ENCODE measurements at places on chromosomes 6 and 20.

DNA sequence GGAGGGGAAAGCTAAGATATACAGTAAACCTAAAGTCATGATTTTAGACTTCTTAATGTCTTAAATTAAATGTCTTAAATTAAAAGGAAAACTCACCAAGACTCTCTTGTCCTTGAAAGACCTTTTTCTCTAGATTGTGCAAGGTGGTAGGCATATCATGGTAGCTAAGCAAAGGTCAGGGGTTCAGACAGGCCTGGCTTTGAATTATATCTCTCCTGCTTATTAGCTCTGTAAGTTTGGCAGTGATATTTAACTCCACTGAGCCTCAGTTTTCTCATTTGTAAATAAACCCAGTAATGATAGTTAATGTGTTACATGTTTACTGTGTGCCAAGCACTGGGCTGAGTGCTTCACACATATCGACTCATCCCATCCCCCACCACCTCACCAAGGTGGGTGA lies 203.3 kb downstream of the SLC24A3 start:
- DNase-seq, result no peak

GRCh38 chr6:147508042-147508865 lies at the start of gene SAMD5:
Gene SAMD5 (plus strand): TSS chr6:147508690. CDS start chr6:147508929, 239 bp downstream.
- peak; percentile 5 for DNase-seq

DNA sequence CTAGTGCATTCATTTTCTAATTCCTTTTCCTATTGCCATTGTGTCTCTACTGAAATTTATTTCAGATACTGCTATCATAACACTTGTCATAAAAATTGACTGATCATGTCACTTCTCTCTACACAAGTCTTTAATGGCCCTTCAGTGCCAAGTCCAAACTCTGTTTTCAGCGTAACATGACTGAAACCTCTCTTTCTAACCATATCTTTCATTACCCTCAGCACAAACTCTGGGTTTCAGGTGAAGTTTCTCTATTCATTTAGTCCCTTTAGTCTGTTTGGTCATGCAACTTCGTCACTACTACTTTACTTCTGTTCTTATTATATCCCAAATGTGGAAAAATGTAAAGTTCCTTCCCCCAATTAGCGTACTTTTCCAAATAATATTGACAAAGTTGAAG lies 234.9 kb downstream of the OGFRL1 start:
- DNase-seq, result no peak

- DNase-seq, result no peak
Observed at GRCh38 chr20:13717631-13718044, 67.1 kb downstream of the ESF1 start.

DNA sequence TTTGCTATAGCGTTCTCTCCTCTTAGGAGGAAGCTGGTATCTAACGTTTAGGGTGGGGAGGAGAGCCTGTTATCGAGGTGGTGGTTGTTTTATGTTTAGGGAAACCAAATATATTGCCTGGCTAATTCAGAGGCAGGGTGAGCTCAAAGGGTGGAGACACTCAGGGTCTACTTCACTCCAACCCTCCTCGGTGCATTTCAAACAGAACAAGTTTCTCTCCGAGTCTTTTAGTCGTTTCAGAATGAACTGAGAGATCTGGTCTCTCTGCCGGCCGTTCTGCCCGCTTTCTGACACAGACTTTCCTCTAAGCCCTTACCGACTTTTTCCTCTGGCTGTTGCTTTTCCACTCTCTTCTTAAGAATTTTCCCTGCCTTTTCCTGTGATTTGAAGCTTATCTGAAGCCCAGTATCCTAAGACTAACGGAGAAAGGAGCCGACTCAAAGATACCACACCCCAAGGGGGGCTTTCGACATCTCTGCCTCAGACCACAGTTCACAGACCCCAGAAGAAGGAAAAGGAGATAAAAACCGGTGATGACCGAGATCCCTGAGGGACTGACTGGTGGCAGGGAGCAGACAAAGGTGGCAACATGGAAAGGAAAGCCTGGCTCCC lies 865 bp downstream of the STK38 start:
- DNase-seq, result no peak

- no peak for DNase-seq
Observed at GRCh38 chr20:400128-400453, 8.0 kb upstream of the RBCK1 start.

DNA sequence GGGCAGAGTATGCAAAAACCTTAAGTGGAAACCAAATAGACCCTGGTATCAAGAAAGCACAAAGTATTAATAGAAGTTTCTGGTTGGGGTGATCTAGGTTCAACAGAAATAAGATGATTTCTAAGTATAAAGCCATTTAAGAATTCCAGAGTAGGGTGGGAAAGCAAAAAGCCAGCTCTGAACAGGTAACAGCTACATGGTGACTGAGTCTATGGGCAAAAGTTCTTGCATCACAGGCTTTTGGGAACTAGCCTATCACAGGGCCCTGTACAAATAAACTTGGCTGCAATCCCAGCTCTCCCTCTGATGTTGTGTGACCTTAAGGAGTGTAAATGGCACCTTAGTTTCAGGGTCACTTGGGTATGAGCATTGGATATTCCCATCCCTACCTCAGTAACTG lies 5.5 kb downstream of the TCF19 start:
- DNase-seq, result no peak

DNA sequence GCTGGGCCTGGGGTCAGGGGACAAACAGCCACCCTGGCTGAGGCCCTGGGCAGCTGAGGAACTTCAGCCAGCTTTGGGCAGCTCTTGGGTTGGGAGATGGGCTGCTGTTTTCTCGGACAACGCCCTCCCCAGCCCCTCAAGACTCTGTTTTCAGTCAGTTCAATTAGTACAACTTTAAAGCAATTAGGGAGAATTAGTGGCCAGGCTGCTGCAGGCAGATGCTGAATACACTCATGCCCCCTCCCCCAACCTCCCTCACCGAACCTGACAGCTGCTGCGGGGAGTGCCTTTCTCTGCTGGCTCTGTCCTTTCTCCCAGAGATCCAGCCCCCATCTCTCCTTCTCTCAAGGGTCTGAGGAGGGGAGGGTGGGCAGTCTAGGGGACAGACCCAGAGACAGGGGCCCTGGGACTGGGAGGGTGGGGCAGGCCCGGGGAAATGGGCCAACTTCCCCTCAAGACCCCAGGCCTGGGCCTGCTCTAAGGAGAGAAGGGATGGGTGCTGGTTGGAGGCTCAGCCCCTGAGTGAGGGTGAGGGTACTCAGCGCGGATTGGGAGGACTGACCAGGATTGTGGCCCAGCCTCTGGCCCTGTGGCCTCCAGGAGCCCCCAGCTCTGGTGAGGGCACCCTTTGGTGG lies 17.8 kb upstream of the MYT1 start:
- DNase-seq, result peak; percentile 3

- no peak for DNase-seq
Observed at GRCh38 chr6:138986578-138986977, 1.5 kb downstream of the REPS1 start.

- DNase-seq, result no peak
Observed at GRCh38 chr6:77373955-77374354, 89.3 kb downstream of the HTR1B start.

GRCh38 chr6:110573136-110573535 lies 96.7 kb upstream of the SLC22A16 start:
- DNase-seq, result no peak

- DNase-seq, result no peak
Observed at GRCh38 chr20:9227896-9228615, 159.2 kb downstream of the PLCB4 start.

GRCh38 chr6:11393713-11394627 lies 143.6 kb upstream of the TMEM170B start:
- no peak for DNase-seq

DNA sequence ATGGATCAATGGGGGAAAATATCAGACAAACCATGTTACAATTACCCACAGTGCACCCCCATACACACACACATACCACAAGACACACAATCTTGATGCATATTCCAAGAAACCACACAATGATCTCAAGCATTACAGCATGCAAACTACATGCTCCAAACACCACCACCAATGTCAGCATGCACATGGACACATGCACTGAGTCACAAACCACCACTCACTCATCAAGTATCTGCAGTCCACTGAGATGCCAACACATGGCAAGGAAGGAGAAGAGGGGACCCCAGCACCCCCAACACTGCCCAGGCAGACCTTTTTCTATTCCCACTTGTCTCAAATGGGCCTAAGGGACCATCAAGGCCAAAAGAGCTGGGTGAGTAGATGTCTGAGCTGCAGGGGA lies 91.6 kb downstream of the PREX1 start:
- no peak for DNase-seq

DNA sequence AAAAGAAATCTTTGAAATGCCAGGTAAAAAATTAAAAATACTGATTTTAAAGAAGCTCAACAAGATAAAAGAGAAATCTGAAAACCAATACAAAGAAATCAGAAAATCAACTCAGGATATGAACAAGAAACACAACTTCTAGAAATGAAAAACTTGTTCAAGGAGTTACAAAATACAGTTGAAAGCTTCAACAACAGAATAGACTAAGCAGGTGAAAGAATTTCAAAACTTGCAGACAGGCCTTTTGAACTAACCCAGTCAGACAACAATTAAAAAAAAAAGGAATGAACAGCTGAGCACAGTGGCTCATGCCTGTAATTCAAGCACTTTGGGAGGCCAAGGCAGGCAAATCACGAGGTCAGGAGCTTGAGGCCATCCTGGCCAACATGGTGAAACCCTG lies 57.8 kb downstream of the PDSS2 start:
- no peak for DNase-seq

- DNase-seq, result peak; percentile 29
Observed at GRCh38 chr6:134437376-134437775, 119.5 kb upstream of the SGK1 start.

All from CD8-positive, alpha-beta T cell (primary cell).